ENCODE measurements at places on chromosomes 6 and 20.

GRCh38 chr6:89079511-89080234, 878 bp upstream of the PNRC1 start:
- peak; percentile 62 for DNase-seq

- no peak for DNase-seq
Observed at GRCh38 chr6:159317430-159317829, 148.2 kb downstream of the FNDC1 start.

DNA sequence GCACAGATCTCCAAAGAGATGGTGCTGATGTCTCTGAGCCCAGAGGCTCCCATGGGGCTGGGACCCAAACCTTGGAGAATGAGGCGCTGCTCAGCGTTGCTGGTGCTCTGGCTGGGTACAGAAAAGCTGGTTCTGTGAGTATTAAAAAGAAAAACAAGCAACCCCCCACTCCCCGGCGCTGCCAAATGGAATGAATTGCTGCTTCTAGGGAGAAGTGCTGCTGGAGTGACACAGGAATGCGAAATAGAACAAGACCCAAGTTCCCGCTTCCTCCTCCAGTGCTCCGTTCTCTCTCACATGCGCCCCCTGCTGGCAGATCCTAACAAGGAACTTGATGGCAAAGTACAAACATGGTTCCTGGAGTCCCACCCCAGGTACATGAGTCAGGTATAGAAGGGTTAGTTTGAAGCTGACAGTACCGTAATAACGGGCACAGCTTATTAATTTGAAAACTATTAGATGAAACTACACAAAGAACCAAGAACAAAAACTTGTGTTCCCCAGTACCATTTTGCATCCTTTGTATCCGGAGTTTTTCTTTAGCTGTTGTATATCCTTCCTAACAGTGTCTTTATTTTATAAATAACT, 2.1 kb upstream of the DDX27 start:
- DNase-seq, result peak; percentile 86

DNA sequence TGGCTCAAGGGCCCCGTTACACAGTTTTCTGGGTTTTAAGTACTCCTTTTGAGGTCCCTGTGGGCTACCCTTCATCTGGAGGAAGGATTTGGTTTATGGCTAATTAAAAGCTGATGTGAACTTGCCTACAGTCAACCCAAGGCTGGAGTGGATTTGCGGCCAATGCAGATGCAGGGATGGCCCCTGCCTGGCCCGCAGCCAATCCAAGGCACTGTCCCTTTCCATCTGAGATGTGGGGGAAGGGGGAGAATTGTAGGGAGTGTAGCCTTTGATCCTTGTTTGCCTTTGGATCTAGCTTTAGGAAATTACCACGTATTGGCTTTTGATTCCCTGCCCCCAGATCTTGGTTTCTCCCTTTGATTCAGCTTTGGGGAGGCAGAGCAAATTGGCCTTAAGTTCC, 128.0 kb upstream of the GGTLC1 start:
- no peak for DNase-seq

GRCh38 chr20:2086177-2086979, 15.2 kb upstream of the STK35 start:
- DNase-seq, result no peak

GRCh38 chr6:24966381-24966780, 30.6 kb upstream of the RIPOR2 start:
- no peak for DNase-seq

DNA sequence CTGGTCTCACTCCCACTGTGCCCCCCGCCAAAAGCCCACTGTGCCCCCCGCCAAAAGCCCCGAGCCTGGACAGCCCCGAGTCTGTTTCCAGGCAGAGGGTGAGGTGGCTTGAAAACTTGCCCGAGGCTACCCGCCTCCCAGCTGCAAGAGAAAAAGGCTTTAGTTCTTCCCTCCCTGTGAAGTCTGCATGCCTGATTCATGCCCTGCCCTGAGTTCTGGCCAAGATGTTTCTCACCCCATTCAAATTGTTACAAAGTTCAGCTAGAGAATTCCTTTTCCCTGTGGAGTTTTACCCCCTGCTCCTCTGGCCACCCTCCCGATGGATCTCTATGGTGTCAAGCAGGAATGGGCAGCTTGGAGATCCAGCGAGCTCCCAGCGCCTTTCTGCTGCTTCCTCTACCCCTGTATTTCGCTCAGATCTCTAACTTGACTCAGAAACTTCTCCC, 298.8 kb upstream of the MAP3K7 start:
- DNase-seq, result no peak

GRCh38 chr6:137749696-137750211, 117.3 kb upstream of the TNFAIP3 start:
- DNase-seq, result no peak

DNA sequence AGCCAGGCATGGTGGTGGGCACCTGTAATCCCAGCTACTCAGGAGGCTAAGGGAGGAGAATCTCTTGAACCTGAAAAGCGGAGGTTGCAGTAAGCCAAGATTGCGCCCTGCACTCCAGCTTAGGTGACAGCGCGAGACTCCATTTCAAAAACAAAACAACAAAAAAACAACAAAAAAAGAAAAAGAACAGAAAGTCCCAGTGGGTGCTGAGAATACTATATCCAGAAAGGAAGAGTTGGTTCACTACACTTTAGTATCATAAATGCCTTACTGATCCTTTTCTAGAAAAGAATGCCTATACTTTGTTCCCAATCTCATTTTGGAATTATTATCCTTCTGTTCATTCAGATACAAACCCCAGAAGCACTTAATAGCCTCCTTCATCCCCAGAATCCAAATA, 20.9 kb upstream of the ADGRG6 start:
- no peak for DNase-seq
